ENCODE measurements at places on chromosomes 1 and 21.

- H3K36me3 ChIP-seq: no peaks in the 10 kb centered on the region
- H3K4me1 ChIP-seq: peaks cover 32% of the 10 kb centered on the region
- DNase-seq: no peak
- H3K27me3 ChIP-seq: peaks cover 16% of the 10 kb centered on the region
- H3K27ac ChIP-seq: peak overlapping the region; percentile 48
- H3K4me3 ChIP-seq: peak overlapping the region; percentile 50
Observed at GRCh38 chr1:223711747-223712193, 569 bp upstream of the CAPN2 start.

GRCh38 chr1:46062651-46063319 is 69.6 kb downstream of the PIK3R3 start:
- peaks cover 5% of the 10 kb centered on the region for H3K36me3 ChIP-seq

GRCh38 chr1:33971913-33972312 is 108.0 kb downstream of the HMGB4 start:
- H3K27ac ChIP-seq: no peak overlapping the region
- no peaks in the 10 kb centered on the region for H3K4me1 ChIP-seq
- DNase-seq: no peak
- H3K36me3 ChIP-seq: no peaks in the 10 kb centered on the region

DNA sequence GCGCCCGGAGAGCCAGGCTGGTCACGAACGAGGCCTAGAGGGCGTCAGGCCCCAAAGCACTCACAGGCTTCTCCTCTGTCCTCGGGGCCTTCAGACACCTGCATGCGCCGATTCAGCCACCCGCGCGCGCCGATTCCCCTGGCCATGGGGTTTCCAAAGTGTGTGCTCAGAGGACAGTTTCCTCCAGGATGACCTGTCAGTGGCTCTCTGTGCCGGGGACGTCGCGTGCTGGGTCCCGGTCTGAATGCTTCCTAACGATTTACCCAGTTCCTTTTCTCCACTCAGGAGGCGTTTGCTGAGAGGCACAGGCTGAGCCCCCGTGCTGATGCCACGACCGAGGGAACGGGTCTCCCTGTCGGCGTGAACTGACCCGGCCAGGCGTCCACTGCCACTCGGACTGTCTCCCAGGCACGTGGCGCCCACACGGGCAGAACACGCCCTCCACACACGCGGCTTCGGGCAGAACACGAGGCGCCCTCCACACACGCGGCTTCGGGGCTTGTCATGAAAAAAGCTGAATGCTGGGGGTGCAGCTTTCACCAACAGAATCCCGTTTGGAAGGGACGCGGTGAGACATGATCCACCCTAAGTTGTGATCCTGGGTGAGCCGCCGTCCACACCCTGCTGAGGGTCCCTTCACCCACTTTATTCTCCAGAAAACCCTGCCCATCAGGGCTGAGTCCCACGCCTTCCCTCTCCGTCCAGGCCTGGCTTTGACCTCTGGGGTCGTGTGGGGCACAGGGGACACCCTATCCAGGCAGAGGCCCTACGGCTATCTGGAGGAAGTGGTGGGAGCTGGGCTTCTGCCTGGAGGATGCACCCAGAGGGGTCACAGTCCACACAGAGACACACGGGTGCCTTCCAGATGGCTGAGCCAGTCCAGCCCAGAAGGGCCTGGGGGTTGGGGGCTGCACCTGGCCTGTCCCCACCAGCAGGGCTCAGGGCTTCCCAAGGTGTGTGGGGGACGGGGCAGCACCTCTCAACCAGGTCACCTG is 56.1 kb downstream of the COL6A1 start:
- no peak for DNase-seq
- no peaks in the 10 kb centered on the region for H3K36me3 ChIP-seq
- no peaks in the 10 kb centered on the region for H3K4me1 ChIP-seq
- H3K27me3 ChIP-seq: peaks cover 16% of the 10 kb centered on the region

DNA sequence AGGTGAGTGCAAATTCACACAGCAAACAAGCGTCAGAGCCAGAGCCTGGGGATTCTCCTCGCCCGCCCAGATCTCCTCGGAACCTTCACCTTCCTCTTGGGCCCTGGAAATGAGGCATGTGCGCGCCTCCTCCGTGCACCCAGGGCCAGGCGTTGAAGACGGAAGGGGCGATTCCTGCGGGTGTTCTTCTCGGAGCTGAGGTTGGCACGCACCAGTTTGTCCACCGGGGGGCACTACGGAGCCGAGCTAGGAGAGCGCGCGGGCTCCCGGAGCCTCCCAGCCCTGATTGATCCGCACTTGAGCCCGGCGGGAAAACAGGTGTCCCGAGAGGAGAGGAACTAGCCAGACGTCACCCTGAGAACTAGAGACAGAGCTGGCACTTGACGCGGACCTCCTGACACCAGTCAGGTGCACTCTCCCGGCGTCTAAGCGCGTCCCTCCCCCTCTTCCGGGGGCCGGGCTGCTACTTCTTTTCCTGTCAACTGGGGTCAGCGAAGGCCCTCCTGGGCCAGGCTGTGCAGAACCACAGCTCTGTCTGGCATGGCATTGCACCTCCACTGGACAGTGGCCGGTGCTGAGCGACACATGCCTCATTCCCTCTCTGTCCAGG is 18.3 kb upstream of the SERINC2 start:
- DNase-seq: peak; percentile 64
- no peaks in the 10 kb centered on the region for H3K27me3 ChIP-seq
- H3K27ac ChIP-seq: peak overlapping the region; percentile 75

All from stimulated activated naive B cell treated with anti-CD40 and anti-IgM and Interleukin-4, amounts not matched to agents 10 μg/mL and 1 μg/mL and 100 μg/mL, for 72 hours (primary cell).